GM23338 (cell line): ENCODE measurements at places on chromosomes 3 and 15. TPM values are rescaled to one million over a fixed set of nuclear protein-coding genes. Genes with fewer than 3 reads are reported as not detected.

- no peak for DNase-seq
- no peak overlapping the region for H3K27ac ChIP-seq
- no peak overlapping the region for H3K4me3 ChIP-seq
These were observed 846.3 kb upstream of the ARPP21 start for GRCh38 chr3:34793057-34793456.

IL16 gene
- total RNA-seq: not detected in 2 replicates

GRCh38 chr15:57948351-57949289 lies 116.9 kb downstream of the ALDH1A2 start:
- no peak overlapping the region for H3K27ac ChIP-seq
- H3K4me1 ChIP-seq: no peaks in the 10 kb centered on the region
- H3K4me3 ChIP-seq: no peak overlapping the region
- DNase-seq: no peak

DNA sequence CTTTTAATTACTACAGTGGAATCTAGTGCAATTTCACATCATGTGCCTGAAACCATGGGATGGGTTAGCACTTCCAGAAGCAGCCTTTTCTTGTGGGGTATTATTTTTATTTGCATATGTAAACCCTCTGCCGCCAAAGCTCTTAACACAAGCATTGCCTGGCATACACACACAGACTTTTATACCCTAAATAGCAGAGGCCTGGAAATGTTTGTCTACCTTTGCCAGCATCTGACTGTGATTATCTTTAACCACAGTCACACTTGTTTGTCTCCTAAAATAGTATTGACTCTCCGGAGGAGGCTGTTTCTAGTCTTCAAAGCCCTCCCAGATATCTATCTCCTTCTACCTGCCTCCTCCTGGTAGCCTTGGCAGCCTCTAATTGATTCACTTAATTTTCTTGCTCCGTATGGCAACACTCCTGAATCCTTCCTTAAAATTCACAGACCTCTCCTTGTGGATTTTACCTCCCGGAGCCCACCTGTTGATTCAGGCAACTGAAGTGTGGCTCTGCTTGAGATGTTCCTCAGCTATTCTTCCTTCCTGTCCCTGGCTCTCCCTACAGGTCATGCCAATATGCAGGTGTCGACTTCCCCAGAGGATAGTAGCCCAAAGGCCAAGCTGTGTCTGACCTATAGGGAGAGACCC lies 127.1 kb upstream of the UMPS start:
- H3K27ac ChIP-seq: no peak overlapping the region
- no peak overlapping the region for H3K4me3 ChIP-seq
- H3K4me1 ChIP-seq: no peaks in the 10 kb centered on the region
- no peak for DNase-seq

DNA sequence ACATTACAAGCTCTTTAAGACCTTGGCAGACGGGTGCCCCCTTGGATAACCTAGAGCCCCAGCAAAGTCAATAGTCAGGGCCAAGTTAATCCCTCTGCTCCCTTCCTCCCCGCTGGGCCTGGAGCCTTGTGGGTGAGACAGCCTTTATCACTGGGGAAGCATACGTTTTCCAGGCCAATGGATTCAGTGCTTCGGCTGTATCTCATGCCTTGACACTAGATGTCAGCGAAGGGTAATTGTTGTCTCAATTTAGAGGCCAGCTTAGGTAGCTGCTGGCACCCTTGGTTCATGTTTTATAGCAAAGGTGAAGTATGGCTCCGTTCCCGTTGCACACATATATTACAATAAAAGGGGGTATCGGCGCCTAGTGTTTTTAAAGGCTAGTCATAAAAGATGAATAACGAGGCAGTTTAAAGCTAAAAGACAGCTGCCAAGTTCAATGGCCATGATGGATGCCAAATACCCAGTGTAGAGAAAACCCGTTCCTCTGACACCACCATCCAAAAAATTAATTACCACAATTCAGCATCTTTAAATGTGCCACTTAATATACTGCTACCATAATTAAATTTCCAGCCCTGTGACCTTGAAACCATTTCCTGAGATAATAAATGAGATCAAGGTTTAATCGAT lies 52.3 kb upstream of the BNIP2 start:
- H3K27me3 ChIP-seq: no peaks in the 10 kb centered on the region
- no peak overlapping the region for H3K4me3 ChIP-seq
- no peaks in the 10 kb centered on the region for H3K36me3 ChIP-seq

NR2E3 gene
- total RNA-seq: 0.62 and 1.3 TPM in 2 replicates

DNA sequence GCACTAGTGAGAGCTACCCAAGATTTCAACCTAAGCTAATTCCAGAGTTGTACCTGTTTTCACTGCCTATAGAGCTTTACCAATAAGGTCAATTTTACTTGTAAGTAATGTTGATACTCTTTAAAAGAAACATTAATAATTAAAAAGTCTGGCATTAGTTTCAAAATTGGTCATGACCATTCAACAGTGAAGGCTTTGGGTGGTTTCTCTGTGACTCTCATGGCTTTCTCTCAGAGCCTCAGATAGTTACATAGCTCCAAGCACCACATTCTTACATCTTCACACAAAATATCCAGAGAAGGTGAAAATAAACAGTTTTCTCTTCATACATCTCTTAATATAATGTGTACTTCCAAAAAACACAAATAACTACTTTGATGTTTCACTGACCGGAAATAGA lies 61.5 kb upstream of the TCF12 start:
- peaks cover 4% of the 10 kb centered on the region; the same call in 1 of the 2 replicates for H3K4me1 ChIP-seq
- no peaks in the 10 kb centered on the region for H3K36me3 ChIP-seq
- H3K4me3 ChIP-seq: no peak overlapping the region
- H3K27ac ChIP-seq: no peak overlapping the region
- DNase-seq: no peak
- H3K27me3 ChIP-seq: no peaks in the 10 kb centered on the region

ARL8B gene
- total RNA-seq: 25.5 and 28.3 TPM in 2 replicates

DNA sequence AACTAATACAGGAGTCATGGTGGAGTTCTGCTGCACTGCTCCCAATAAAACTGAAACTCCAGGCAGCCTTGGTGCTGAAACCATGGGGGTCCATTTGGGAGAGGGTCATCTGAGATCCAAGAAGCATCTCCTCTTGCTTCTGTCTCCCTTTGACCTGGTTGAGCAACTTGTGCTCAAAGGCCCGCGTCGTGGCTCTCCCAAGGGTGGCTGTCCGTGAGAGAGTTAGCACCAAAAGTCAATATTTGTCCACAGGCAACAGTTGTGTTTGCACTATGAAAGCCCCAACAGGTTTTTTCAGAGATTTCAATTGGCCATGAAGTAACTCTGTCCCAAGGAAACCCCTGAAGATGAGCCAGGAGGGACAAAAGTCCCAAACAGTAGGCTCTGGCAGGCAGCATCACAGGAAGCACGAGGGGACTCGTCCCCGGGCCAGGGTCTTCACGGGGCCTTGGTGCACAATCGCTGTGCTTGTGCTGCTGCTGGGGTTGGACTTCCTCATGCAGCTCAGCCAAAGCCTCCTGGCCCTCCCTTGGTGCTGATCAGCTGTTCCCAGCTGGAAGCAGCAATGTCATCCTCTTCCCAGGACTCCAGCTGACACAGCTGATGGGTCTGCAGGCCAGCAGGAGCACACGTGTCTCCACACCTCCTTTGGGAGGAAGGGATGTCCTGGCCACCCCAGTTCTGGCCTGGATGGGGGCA lies 39.4 kb upstream of the WNT5A start:
- H3K4me3 ChIP-seq: no peak overlapping the region
- peaks cover 22% of the 10 kb centered on the region for H3K4me1 ChIP-seq
- no peaks in the 10 kb centered on the region for H3K36me3 ChIP-seq
- H3K27me3 ChIP-seq: no peaks in the 10 kb centered on the region

GRCh38 chr15:35549567-35549966 lies 3.6 kb upstream of the DPH6 start:
- H3K4me1 ChIP-seq: peaks cover 37% of the 10 kb centered on the region
- H3K27ac ChIP-seq: peak overlapping the region; percentile 98

GRCh38 chr3:123024056-123024455 lies 3.5 kb downstream of the SEMA5B start:
- peaks cover 49% of the 10 kb centered on the region for H3K4me1 ChIP-seq
- no peak for DNase-seq
- H3K27ac ChIP-seq: no peak overlapping the region
- no peak overlapping the region for H3K4me3 ChIP-seq
- H3K27me3 ChIP-seq: peaks cover 21% of the 10 kb centered on the region

CYP1A2 gene
- total RNA-seq: not detected in 2 replicates

DNA sequence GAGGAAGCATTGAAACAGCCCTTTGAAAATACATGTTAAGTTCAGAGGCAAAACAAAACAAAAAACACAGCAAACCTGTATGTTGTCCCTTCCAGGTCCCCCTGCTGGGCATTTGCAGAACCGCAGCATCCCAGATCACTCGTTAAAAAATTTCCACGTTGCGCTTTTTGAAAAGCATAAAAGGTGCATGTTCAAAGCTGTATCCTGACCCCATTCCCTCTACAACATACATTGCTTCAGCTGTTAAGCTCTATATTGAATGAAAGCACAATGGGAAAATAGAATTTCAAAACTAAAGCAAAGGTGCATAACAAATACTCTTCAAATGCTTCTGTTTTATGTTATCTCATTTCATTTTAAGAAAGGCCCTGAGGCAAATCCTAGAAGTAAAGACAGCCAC lies 328.3 kb downstream of the THSD4 start:
- H3K27ac ChIP-seq: no peak overlapping the region
- H3K4me1 ChIP-seq: peaks cover 15% of the 10 kb centered on the region
- H3K36me3 ChIP-seq: no peaks in the 10 kb centered on the region
- H3K27me3 ChIP-seq: no peaks in the 10 kb centered on the region
- DNase-seq: peak; percentile 78
- H3K4me3 ChIP-seq: no peak overlapping the region

DNA sequence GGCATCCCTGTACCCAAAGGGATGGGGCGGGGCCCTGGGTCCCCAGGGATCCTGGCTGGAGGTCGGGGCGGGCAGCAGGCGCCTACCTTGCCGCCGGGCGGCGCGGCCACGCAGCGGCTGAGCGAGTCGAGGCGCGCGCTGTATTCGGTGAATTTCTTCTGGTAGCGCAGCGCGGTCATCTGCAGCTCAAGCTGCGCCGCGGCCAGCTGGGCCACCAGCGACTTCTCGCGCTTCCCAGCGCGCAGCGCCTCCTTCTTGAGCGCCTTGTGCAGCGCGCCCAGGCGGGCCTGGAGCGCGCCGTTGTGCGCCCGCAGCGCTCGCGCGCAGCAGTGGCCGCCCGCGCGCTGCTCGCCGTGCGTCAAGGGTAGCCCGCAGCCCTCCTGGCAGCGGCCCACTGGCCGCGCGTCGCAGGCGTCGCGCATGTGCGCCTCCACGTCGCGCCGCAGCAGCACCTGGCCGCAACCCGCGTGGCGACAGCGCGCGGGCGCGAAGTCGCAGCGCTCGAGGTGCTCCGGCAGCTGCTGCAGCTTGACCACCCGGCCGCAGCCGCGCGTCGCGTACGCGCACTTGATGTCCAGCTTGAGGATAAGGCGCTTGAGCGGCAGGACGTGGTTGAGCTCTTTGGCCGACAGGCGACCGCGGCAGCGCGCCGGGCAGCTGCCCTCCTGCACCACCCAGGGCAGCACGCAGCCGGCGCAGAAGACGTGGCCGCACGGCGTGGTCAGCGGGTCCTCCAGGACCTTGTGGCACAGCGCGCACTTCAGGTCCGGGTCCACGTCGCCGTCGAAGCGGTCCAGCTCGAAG lies 522 bp downstream of the PDZRN3 start:
- no peaks in the 10 kb centered on the region for H3K36me3 ChIP-seq
- peaks cover 29% of the 10 kb centered on the region for H3K4me1 ChIP-seq
- H3K4me3 ChIP-seq: peak overlapping the region; percentile 74
- H3K27ac ChIP-seq: no peak overlapping the region

DNA sequence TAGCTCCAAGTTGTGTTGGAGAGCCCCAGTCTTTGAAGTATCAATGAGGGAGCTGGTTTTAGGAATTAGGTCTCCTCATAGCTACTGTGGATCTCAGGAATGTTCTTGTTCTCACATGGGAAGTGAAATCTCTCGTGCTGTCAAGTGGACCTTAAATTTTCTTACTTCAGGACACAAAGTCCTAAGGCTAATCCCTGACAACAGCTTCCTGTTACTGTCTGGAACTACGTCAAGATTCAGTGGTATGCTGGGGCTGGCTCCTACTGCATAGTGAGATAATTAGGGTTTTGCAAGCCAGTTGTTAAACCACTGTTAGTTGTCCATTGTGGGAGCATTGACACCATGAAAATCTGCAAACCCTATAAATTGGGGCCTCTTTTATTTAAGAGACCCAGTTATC lies 22.8 kb downstream of the MESP1 start:
- H3K36me3 ChIP-seq: no peaks in the 10 kb centered on the region
- no peak overlapping the region for H3K27ac ChIP-seq
- H3K27me3 ChIP-seq: no peaks in the 10 kb centered on the region
- H3K4me1 ChIP-seq: no peaks in the 10 kb centered on the region

RTP3 gene
- total RNA-seq: 0.97 TPM in 1 of 2 replicates, not detected in the other

SH2D7 gene
- not detected in 2 replicates for total RNA-seq

STARD9 gene
- 4.7 and 6.2 TPM in 2 replicates for total RNA-seq

GNAT1 gene
- total RNA-seq: not detected in 2 replicates

EDC3 gene
- 26.4 and 26.5 TPM in 2 replicates for total RNA-seq

DNA sequence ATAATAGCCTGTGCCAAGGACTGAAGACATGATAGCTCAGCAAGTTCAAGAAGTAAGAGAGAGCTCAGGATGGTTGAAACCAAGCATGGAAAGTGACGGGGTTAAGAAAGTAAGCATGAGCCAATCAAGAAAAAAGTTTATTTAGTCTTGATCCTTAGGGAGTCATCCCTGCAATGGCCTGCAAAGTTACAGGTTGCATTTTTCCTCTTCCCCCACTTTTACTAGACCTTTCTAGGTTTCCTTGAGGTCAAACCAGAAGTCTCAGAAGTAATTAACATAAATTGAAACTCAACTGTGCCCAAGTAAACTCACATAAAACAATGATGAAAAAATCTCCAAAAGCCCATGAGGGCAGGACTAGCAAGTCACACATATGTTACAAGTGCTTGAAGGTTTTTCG lies 250.9 kb downstream of the MAGI1 start:
- H3K4me1 ChIP-seq: no peaks in the 10 kb centered on the region; the same call in 1 of the 2 replicates
- no peaks in the 10 kb centered on the region for H3K27me3 ChIP-seq
- DNase-seq: no peak
- H3K27ac ChIP-seq: no peak overlapping the region

- no peak overlapping the region for H3K27ac ChIP-seq
- no peaks in the 10 kb centered on the region for H3K36me3 ChIP-seq
- no peak for DNase-seq
- no peaks in the 10 kb centered on the region for H3K27me3 ChIP-seq
- no peak overlapping the region for H3K4me3 ChIP-seq
These were observed 302.9 kb downstream of the PLCL2 start for GRCh38 chr3:17187589-17188184.

- no peak overlapping the region for H3K4me3 ChIP-seq
- H3K36me3 ChIP-seq: no peaks in the 10 kb centered on the region
- H3K27me3 ChIP-seq: no peaks in the 10 kb centered on the region
- H3K4me1 ChIP-seq: peaks cover 6% of the 10 kb centered on the region; the same call in 1 of the 2 replicates
- DNase-seq: no peak
These were observed 30.8 kb downstream of the PLS1 start for GRCh38 chr3:142626971-142627370.

PROS1 gene
- total RNA-seq: 2.5 and 4.1 TPM in 2 replicates

DNA sequence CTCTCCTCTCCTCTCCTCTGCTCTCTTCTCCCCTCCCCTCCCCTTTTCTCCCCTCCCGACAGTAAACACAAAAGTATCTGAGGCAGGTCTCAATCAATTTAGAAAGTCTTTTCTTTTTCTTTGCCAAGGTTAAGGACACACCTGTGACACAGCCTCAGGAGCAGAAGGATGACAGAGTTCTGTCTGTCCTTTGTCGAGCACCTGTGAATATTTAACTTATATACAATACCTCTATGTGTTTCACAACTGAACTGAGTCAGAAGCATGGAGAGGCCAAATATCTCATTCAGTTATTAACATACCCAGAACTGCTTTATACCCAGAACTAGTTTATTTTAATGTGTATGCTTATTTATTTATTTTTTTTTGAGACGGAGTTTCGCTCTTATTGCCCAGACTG lies 81.1 kb upstream of the ROBO1 start:
- H3K27ac ChIP-seq: no peak overlapping the region
- no peaks in the 10 kb centered on the region for H3K27me3 ChIP-seq
- no peak for DNase-seq
- H3K36me3 ChIP-seq: no peaks in the 10 kb centered on the region

SAMMSON gene
- not detected in 2 replicates for total RNA-seq
